ENCODE measurements at places on chromosomes 6 and 20.
A peak's percentile ranks its signal among the peaks of the same experiment; 100 is the strongest.

DNA sequence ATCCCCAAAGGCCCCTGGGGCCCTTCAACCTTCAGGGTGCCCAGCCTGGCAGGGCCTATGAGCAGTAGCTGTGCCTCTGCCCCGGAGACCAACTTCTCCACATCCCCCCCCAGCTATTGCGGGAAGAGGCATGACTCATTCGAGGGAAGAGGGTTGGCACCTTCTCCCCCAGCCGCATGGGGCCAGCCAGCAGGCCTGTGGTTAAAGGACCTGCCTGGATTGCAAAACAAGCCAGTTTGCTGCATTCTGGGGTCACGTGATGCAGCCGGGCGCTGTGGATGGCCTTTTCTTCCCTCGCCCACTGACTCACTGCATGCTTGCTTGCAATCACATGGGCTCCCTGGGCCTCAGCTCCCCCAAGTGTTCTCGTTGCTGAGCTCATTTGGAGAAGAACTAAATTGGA is 182.5 kb downstream of the MAFB start:
- peak; percentile 75 for DNase-seq

GRCh38 chr6:137351890-137352289 is 132.7 kb upstream of the IFNGR1 start:
- no peak for DNase-seq

DNA sequence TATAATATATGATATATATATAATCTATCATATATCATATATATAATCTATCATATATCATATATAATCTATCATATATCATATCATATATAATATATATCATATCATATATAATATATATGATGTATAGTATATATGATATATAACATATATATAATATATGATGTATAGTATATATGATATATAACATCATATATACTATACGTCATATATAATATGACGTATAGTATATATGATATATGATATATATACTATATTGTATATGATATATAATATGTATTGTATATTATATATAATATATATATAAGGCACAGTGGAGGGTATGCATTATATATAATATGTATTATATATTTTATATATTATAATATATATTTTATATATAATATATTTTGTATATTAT is 36.7 kb downstream of the PTPRA start:
- DNase-seq: no peak

GRCh38 chr20:64057628-64058498 is 5.1 kb upstream of the TCEA2 start:
- peak; percentile 80 for DNase-seq

DNA sequence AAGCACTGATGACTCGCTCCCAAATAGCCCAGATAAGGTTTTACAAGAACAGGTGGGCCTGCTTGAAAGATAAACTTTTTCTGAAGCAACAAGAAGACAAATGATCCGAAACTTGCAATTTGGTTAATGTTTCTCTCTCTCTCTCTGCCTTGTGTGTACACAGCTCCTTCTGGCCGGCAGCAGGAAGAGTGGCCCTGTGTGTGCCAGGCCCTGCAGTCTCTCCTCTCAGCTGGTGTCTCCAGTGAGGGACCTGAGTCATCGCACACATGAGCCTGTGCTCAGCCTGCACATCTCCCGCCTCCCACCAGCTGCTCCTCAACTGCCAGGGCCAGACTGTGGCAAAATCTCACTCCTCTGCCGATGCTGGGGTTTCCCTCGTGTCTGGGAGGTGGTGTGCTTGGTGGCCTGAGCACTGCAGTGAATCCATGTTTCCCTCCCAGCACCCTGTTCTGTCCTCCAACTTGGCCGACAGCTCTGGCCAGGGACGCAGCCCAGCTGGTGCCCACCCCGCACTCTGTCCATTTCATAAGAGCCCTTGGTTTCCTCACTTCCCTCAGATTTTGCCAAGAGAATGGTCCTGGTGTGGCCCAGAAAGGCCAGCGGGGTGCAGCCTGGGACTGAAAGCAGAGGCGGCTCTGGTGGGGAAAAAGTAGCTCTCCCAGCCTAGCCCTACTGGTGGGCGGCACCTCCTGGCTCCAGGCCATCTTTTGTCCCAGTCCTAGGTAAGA is 49.4 kb downstream of the ERMARD start:
- no peak for DNase-seq
